ENCODE measurements at places on chromosomes 5 and 9. TPM values are rescaled to one million over a fixed set of nuclear protein-coding genes. Genes with fewer than 3 reads are reported as not detected.

DNA sequence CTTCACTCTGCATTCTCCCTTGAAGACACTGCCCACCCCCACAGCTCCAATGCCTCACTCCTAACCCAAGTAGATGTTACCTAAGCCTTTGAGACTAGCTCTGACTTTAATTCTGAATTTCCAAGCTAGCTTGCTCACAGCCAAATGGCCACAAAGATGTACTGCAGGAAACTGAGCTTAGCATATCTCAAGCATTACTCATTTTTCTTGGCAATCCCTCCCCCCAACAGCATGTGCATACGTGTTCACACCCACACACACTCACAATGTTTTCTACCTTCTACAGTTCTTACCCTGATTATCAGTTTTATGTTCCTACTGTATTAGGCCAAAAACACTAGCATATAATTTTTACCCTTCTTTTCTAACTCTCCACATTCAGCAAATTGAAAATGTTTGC lies 13.7 kb upstream of the GRIA1 start:
- no peaks in the 10 kb centered on the region for H3K27me3 ChIP-seq
- H3K27ac ChIP-seq: no peak overlapping the region
- H3K36me3 ChIP-seq: no peaks in the 10 kb centered on the region
- no peaks in the 10 kb centered on the region for H3K4me1 ChIP-seq

GRCh38 chr5:84032324-84032723 lies 311.7 kb upstream of the HAPLN1 start:
- H3K36me3 ChIP-seq: no peaks in the 10 kb centered on the region
- H3K4me3 ChIP-seq: no peak overlapping the region
- no peak overlapping the region for H3K27ac ChIP-seq
- H3K27me3 ChIP-seq: no peaks in the 10 kb centered on the region

The CDKN2B gene
- polyA plus RNA-seq: 2.7 TPM

DNA sequence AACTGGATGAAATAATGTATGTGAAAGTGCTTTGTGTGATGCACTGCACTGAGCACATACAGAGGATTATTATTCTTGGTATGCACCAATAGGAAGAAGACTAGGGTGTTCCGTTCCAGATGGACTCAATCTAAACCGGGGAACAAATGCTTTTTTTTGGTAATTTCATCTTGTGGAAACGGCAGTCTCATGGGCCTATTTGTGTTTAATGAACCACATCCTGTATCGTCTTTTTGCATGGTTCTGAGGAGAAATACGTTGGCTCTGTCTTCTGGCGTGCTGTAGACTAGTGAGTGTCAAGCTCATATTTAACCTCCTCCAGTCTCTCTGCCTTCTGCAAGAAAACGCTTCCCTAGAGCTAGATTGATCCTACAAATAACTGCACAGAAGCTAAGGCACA lies 30.0 kb downstream of the TRIM32 start:
- no peaks in the 10 kb centered on the region for H3K36me3 ChIP-seq
- no peak overlapping the region for H3K4me3 ChIP-seq
- H3K27me3 ChIP-seq: no peaks in the 10 kb centered on the region

DNA sequence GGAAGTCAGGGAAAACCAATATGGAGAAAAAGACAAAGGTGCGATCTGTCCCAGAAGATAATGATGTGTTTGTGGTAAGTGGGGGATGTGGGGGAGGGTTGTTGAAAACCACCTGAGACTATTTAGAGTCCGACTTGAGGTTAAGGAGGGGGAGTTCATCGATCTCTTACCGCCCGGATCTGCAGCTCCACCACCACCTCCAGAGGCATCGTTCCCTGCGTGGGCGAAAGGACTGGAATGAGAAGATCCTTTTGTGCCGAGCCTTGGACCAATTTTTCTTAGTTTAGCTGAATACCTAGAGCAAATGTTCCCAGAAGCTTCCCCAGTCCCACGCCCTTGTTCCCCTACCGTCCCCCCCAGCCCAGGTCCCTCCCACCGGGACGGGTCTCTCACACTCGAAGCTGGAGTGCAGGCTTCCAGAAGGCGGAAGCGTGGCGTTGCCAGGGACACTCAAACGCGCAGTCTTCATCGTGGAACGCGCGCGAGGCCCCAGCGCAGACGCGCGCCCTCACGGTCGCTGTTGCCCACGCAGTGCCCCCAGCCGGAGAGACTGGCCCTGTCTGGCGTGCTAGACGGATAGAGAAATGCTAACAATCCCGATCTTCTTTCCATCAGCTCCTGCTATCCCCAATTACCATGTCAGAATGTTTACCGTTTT lies at the start of gene SPATA6L:
Gene SPATA6L, minus strand, starts transcription at position 439 of the 658 bp plus-strand sequence. Its CDS starts 230 bp downstream, at position 209.
- H3K27me3 ChIP-seq: peaks cover 14% of the 10 kb centered on the region
- H3K4me1 ChIP-seq: peaks cover 33% of the 10 kb centered on the region
- H3K4me3 ChIP-seq: peak within 1 kb of the TSS; percentile 31
- no peaks in the 10 kb centered on the region for H3K36me3 ChIP-seq
- no peak within 1 kb of the TSS for H3K27ac ChIP-seq
- DNase-seq: peak; percentile 51

DNA sequence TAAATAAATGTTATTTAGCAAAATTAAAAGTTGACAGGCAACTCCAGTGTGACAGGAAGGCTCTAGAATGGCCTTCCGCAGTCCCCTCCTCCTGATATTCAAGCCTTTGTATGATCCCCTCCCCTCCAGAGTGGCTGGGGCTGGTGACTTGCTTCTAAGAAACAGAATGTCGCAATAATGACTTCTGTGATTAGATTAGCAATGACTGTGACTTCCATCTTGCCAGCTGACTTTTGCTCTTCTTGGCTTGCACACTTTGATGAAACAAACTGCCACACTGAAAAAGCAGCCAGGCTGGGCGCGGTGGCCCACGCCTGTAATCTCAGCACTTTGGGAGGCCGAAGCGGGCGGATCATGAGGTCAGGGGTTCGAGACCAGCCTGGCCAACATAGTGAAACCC lies 106.5 kb upstream of the LARP1 start:
- H3K4me3 ChIP-seq: no peak overlapping the region
- peaks cover 15% of the 10 kb centered on the region for H3K27me3 ChIP-seq
- peaks cover 21% of the 10 kb centered on the region for H3K4me1 ChIP-seq
- H3K36me3 ChIP-seq: no peaks in the 10 kb centered on the region
- DNase-seq: peak; percentile 24

The FAM221B gene
- polyA plus RNA-seq: 0.05 TPM

DNA sequence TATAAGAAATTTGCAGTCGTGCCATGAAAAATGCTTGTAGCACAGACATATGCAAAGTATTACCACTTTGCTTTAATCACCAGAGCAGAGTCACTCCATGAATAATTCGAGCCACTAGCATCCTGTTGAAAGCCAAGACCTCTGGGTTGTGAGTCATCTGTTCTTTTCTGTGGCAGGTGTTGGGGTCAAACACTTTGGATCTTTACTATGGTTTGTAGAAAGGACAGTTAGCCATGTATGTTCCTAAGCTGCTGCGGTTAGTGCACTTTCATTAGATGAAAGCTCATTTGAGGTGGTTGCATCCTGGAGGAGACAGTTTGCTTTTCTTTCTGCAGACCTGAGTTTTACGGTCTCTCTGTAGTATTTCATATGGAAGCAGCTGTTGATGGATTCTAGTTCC lies 223.7 kb downstream of the DMRT2 start:
- no peaks in the 10 kb centered on the region for H3K4me1 ChIP-seq
- no peaks in the 10 kb centered on the region for H3K27me3 ChIP-seq
- H3K36me3 ChIP-seq: no peaks in the 10 kb centered on the region
- no peak overlapping the region for H3K4me3 ChIP-seq

The FBP2 gene
- not detected for polyA plus RNA-seq

The DOCK2 gene
- 57.5 TPM for polyA plus RNA-seq

GRCh38 chr5:40619421-40619820 lies 60.3 kb upstream of the PTGER4 start:
- DNase-seq: no peak
- no peak overlapping the region for H3K27ac ChIP-seq

The KLHL9 gene
- 9.0 TPM for polyA plus RNA-seq

DNA sequence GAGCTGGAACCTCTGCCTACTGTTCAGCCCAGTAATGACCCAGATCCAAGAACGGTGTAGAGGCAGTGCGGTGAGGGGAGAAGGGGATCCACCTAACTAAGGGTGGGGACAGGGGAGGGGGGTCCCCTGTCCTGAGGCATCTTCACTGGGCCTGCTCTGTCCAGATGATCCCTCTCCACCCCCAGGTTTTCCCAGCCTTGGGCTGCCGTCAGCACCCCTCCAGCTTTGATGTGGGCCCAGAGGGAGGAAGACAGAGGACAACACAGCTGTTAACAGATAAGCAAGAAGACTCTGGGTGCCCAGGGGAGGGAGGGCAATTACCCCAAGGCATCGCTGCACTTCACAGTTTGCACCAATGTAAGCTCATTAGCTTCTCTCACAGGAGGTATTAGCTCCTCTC lies 19.3 kb downstream of the BICD2 start:
- no peaks in the 10 kb centered on the region for H3K27me3 ChIP-seq
- no peak for DNase-seq
- H3K4me1 ChIP-seq: peaks cover 57% of the 10 kb centered on the region
- no peaks in the 10 kb centered on the region for H3K36me3 ChIP-seq

DNA sequence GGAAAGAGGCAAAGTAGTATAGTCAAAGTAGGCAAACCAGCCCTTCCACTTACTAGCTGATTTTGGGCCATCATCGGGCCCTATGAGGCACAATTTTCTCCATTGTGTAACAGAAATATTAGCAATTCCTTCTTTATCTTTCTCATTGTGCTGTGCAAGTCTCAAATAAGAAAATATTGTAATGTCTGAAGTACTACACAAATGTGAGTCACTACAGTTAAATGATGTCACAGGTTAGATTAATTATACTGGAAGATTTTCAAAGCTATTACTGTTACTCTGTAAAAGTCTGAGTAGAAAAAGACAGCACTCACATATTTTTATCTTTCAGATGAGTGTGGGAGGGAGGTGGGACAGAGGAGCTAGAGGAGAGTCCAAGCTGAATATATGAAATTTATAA lies 12.4 kb upstream of the TMC1 start:
- H3K4me3 ChIP-seq: no peak overlapping the region
- H3K4me1 ChIP-seq: peaks cover 9% of the 10 kb centered on the region
- DNase-seq: peak; percentile 50

- no peaks in the 10 kb centered on the region for H3K36me3 ChIP-seq
- H3K27ac ChIP-seq: no peak overlapping the region
- H3K4me3 ChIP-seq: peak overlapping the region; percentile 66
- peak; percentile 33 for DNase-seq
Observed at GRCh38 chr9:4936277-4936676, 48.8 kb upstream of the JAK2 start.

The ESM1 gene
- polyA plus RNA-seq: not detected

DNA sequence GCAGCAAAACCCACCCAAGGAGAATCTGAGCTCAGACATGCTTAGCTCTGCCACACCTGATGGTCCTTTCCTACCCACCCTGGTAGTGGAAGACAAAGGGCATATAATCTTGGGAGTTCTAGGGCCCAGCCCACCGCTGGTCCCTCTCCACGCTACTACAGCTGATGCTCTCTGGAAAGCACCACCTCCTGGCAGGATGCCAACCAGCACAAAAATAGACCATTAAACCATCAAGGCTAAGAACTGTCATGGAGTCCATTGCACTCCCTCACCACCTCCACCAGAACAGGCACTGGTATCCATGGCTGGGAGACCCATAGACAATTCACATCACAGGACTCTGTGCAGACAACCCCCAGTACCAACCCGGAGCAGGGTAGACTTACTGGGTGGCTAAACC lies 111.0 kb upstream of the IL7R start:
- no peaks in the 10 kb centered on the region for H3K36me3 ChIP-seq
- H3K27ac ChIP-seq: no peak overlapping the region
- H3K4me3 ChIP-seq: no peak overlapping the region
- DNase-seq: no peak
- no peaks in the 10 kb centered on the region for H3K27me3 ChIP-seq

DNA sequence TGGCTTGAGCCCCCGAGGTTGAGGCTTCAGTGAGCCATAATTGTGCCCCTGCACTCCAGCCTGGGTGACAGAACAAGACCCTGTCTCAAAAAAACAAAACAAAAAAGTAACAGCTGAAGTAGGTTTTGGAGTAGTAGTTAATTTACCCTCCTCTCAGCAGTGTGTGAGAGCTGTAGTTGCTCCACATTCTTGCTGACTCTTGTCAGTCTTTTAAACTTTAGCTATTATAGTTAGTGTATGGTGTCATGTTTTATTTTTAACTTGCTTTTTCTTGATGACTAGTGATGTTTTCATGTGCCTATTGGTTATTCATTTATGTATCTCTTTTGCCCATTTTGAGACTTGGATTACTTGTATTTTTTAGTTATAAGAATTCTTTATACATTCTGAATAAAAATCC lies 52.9 kb upstream of the DHFR start:
- H3K27me3 ChIP-seq: no peaks in the 10 kb centered on the region
- no peaks in the 10 kb centered on the region for H3K4me1 ChIP-seq
- peaks cover 41% of the 10 kb centered on the region for H3K36me3 ChIP-seq

The WNT8A gene
- not detected for polyA plus RNA-seq

DNA sequence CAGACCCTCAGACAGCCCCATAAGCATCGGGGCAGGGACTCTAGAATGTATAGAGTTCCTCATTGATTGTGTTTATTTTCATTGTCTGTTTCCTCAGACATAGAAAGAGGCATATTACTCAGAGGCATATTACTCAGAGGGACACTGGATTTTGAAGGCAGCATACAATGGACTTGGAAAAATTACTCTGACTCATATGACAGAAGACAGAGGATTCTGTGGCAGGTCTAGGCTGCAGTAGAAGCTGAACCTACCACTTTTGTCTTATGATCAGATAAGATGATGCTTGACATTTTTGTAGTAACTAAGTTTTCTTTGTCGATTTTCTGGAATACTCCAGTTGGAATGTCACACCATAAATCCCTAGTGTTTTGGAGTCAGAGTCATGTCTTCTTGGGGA lies 105.2 kb downstream of the ST8SIA4 start:
- DNase-seq: peak; percentile 24
- H3K27me3 ChIP-seq: no peaks in the 10 kb centered on the region
- no peak overlapping the region for H3K4me3 ChIP-seq
- no peaks in the 10 kb centered on the region for H3K4me1 ChIP-seq
- no peak overlapping the region for H3K27ac ChIP-seq

Measured in CD14-positive monocyte (primary cell).